ENCODE measurements at places on chromosomes 1 and 21.
A peak's percentile ranks its signal among the peaks of the same experiment; 100 is the strongest.

- no peak for DNase-seq
These were observed 371.7 kb upstream of the BRINP3 start for GRCh38 chr1:190849346-190849745.

- no peak for DNase-seq
These were observed 7.8 kb downstream of the PTTG1IP start for GRCh38 chr21:44865561-44866280.

- DNase-seq: peak; percentile 33
These were observed 1.0 kb upstream of the DCAF6 start for GRCh38 chr1:167935216-167936067.

- no peak for DNase-seq
These were observed 149.2 kb upstream of the KCNK2 start for GRCh38 chr1:214933375-214933774.

- no peak for DNase-seq
These were observed 2.7 kb upstream of the PHTF1 start for GRCh38 chr1:113761937-113762336.

GRCh38 chr1:186042230-186042629 lies 308.0 kb downstream of the HMCN1 start:
- no peak for DNase-seq

DNA sequence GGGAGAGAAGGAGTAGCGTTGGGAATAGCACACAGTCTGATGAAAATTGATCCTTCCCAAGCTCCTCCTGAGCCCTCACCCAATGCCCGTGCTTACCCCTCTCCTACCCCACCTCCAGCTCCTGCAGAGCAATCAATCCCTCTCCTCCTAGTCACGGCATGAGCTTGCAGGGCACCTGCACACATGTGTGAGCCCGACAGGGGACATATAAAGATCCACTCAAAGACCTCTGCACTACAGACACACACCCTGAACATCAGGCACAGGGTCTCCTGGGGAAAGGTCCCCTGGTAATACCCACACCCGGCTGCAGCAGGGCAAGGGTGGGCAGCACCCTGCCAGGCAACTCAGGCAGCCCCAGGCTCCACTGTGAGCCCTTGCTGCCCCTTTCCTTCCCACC lies 426 bp downstream of the VSIG8 start:
- no peak for DNase-seq

- no peak for DNase-seq
These were observed 287.4 kb upstream of the ZP4 start for GRCh38 chr1:238177960-238178645.

DNA sequence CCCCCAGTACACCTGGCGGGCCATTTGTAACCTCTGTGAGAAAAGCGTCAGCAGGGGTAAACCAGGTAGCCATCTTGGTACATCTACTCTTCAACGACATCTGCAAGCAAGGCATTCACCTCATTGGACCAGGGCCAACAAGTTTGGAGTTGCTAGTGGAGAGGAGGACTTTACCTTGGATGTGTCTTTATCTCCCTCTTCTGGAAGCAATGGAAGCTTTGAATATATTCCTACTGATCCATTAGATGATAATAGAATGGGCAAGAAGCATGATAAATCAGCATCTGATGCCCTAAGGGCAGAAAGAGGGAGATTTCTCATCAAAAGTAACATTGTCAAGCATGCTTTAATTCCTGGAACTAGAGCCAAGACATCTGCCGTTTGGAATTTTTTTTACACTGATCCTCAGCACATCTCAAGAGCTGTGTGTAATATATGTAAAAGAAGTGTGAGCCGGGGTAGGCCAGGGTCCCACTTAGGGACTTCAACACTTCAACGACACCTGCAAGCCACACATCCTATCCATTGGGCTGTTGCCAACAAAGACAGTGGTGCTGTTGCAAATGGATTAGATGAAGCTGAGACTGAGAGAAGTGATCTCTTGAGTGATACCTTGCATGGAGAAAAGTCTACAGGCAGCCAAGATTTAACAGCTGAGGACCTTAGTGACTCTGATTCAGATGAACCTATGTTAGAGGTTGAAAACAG lies 2.7 kb downstream of the ZBED6 start:
- DNase-seq: no peak

- peak; percentile 39 for DNase-seq
These were observed 41.6 kb upstream of the SEC16B start for GRCh38 chr1:178011465-178011828.

DNA sequence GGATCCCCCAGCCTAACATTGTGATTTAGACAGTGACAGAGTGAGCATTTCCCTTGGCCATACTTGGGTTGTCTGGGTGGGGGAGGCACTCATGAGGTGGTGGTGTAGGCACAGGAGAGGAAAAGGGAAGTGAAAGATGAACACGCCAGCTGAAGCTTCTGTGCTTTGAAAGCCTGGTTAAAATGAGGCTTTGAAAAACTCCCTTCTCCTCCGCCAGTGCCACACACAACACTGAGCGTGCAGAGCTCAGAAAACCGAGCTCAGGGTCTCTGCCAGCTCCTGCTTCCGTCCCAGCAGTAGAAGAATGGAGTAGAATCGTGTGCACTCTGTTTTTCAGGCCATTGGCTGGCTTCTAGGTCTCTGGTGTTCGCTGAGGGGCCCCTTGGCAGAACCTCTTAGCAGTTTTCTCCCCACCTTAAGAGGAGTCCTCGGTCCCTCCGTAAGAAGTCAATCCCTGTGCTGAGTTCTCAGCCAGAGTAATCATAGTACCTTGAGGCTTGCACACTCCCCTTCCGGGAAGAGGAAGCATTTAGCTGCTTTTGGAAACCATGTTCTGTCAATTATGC lies 12.9 kb downstream of the PLEKHM2 start:
- no peak for DNase-seq

- no peak for DNase-seq
These were observed 94.5 kb downstream of the CD58 start for GRCh38 chr1:116476321-116476720.

DNA sequence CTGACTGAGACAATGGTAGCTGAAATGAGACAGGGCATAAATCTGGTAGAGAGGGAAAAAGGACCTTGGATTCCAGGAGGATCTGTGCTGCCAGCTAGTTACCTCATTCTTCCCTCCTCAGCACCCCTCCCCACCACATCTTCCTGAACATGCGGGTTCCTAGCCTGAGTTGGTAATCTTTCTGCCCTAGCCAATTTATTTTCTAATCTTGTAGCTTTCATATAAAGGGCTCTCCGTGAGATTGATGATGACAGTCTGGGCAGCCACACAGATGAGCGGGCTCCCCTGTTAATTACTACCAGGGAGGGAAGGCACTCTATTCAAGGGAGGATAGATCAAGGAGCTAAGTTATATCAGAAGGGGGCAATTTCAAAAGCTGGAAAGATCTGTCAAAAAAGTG lies 20.2 kb downstream of the ARHGEF11 start:
- DNase-seq: no peak

GRCh38 chr21:18152371-18152770 lies 92.3 kb upstream of the CHODL start:
- DNase-seq: no peak

DNA sequence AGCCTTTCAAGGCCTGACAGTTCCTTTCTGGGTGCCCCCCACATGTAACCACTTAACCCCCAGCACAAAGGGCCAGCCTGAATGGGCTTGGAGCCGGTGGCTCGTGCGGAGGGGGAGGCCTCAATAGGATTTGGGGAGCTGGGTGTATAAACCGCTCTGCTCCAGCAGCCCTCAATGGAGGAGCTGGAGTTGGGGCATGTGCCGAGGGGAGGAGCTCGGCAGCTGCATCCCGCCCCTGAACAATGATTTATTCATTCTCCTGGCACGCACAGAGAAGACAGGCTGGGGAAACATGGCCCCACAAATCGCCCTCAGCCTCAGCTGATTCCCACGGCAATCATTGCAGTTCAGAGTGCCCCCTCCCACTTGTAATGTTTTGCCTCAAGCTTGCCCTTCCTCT lies 6.9 kb upstream of the C1orf216 start:
- peak; percentile 44 for DNase-seq

All from AG08395 (cell line).